Gastroesophageal sphincter (tissue), 4 donors: ENCODE measurements at places on chromosomes 3 and 15. TPM values are rescaled to one million over a fixed set of nuclear protein-coding genes. Genes with fewer than 3 reads are reported as not detected.
A peak's percentile ranks its signal among the peaks of the same experiment; 100 is the strongest.

- ATAC-seq, result no peak
Observed at GRCh38 chr3:167716920-167717319, 17.8 kb downstream of the PDCD10 start.

DNA sequence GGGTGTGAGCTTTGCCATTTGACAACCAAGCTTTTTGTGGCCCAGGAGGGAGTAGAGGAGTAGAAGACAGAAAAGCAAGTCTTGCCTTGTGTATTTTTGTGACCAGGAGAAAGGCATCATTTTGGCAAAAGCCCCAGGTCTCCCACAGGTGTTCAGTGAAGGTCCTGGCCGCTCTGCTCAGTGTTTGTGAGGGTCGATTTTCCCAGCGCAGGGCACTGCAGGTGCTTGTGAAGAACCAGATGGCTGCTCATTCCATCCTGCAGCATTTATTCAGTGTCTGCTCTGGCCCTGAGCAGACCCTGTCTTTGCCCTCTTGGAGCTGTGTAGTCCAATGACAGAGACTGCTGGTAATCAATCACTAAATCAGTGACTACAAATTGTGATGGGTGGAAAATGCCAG lies 19.5 kb downstream of the TRAK1 start:
- no peak for ATAC-seq

GRCh38 chr3:97981886-97982285 lies 9.7 kb upstream of the RIOX2 start:
- ATAC-seq, result peak; percentile 47

GRCh38 chr3:13015286-13016082 lies 57.7 kb downstream of the IQSEC1 start:
- peak; percentile 22 for ATAC-seq

DNA sequence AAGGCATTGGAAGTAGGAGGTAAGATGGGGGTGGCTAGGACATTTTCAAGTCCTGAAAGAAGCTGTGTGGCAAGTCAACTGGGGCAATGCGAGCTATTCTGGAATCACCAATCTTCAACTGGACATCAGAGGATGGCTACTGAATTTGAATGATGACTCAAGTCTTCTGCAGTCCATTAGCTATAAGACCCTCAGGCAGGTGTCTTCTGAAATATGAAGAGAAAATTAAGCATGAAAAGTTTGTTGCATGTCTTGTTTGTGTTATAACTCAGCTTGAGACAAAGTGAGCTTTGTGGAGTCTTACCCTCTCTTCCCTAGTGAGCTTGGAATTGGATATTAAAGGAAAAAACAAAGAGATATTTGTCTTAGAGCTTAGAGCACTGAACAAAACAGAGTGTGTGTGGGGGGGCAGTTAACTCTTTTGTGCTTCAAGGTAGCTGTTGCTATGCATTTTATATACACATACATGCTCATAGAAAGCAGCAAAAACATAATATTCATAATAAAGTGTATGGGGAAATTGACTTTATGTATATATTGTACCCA lies 979.1 kb downstream of the MCTP2 start:
- no peak for ATAC-seq

DNA sequence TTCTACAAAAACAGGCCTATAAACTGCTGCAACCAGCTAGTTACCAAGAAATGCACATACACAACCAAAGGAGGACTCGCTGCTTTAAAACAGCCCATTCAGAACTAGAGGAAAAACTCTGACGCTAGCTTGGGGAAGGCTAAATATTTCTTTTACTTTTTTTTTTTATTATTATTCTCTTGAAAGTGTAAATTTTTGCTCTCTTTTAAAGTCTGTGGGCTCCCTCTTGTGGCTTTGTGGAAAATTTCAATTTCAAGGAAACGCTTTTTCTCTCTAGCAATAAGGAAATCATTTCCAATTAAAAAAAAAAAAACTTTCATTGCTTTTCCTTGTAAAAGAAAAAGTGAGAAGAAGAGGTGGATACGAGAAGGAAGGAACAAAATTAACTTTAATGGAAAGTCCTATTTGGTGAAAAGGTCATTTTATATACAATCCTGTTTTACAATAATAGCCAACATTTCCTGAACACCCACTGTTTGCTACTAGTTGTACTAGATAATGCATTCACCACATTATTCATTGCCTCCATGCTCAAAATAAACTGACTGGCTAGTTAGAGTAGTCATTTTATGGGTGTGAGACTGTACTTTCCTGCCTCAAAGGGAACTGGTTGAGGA lies 51.2 kb upstream of the SAMMSON start:
- ATAC-seq, result no peak

DNA sequence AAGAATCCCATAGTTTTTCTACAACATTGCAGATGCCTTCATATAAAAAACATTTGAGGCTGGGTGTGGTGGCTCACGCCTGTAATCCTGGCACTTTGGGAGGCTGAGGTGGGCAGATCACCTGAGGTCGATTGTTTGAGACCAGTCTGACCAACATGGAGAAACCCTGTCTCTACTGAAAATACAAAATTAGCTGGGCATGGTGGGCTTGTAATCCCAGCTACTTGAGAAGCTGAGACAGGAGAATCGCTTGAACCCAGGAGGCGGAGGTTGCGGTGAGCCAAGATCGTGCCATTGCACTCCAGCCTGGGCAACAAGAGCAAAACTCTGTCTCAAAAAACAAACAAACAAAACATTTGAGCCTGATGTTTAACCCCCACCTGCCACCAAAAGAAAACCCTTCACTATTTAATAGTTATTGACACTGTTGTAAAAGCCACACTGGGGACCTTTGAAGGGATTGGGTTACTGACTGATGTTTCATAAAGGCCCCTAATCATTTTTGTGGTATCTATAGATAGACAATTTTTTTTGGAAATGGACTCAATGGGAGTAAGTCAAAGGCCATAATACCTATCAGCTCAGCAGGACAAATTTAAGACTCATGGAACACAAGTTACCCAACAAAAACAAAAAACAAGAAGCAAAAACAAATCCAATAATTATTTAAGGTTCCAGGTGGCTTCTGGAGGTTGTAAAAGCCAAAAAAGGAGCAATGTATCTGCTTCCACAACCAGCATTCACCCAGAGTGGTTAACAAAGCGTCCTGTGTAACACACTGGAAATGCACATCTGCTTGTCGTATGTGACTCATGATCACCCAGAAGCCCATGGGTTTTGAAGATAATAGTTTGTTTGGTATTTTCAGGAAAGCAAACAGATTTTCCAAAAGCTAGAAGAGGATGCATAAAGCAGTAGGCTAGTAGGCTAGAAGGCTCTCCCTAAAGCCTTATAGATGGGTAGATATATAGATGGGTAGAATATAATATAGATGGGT lies 41.2 kb downstream of the CDCP1 start:
- ATAC-seq, result no peak

- ATAC-seq, result no peak
Observed at GRCh38 chr3:3737531-3737930, 61.7 kb upstream of the LRRN1 start.

DNA sequence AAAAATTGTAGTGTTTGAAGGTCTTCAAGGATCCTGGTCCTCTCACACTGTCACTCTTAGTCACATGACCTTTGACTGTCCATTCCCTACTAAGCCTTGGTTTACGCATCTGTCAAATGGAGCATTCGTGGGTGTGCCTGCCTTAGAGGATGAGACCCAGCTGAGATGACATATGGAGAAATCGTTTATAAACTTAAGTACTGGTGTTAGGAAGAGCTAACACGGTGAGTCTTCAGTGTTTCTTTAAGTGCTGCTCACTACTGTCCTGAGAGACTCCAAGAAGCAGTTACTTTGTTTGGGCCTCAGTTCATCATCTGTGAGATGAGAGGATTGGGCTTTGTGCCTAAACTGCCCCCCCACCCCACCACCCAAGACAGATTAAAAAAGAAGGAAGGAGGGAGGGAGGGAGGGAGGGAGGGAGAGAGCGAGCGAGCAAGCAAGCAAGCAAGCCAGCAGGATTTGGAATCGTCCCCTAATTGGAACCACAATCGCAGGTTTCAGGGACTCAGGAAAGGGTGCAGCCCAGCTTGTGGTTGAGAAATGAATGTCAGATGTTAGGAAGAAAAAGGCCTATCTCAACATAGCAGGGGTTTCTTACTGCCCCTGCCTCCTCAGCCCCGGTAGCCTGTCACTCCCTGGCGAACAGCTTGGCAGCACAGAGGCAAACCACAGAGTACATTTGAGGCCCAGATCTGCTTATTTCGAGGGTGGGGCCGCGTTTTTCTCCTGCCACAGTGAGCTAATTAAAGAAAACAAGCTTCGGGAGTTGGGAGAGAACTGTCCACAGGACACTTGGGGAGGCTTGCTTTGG lies 32.7 kb downstream of the SMAD3 start:
- peak; percentile 50 for ATAC-seq

- no peak for ATAC-seq
Observed at GRCh38 chr3:181567311-181568075, 144.2 kb upstream of the SOX2 start.

- ATAC-seq, result no peak
Observed at GRCh38 chr15:39124553-39125171, 456.2 kb upstream of the THBS1 start.

Gene CCR9
- total RNA-seq, result not detected

Gene ZDHHC23
- 1.7 TPM for total RNA-seq

Gene PRR20G
- total RNA-seq, result not detected

Gene GCSAM
- not detected for total RNA-seq

Gene MRAS
- total RNA-seq, result 58.1 TPM
